ENCODE measurements at places on chromosomes 7 and 10.

GRCh38 chr7:80155374-80155773 is 20.7 kb downstream of the GNAI1 start:
- DNase-seq: no peak

DNA sequence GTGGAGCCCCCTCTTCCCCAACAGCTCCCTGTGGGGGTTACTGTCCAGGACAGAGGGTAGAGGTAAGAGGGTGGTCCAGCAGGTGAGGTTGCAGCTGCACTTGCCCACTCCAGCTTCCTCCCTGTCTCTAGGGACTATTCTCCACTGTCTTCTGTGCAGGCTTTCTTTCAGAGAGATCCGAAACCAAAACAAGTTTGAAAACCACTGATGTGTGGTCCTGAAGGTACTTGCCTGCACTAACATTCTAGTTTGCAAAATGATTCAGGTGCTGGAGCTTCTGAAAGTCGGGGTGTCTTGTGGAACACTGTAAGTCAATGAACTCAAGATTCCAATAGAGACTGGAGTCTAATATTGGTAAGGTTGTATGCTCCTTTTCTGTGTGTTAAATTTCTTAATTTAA is 63.1 kb downstream of the BLNK start:
- no peak for DNase-seq

GRCh38 chr10:3425716-3426115 is 253.1 kb upstream of the PITRM1 start:
- DNase-seq: no peak

DNA sequence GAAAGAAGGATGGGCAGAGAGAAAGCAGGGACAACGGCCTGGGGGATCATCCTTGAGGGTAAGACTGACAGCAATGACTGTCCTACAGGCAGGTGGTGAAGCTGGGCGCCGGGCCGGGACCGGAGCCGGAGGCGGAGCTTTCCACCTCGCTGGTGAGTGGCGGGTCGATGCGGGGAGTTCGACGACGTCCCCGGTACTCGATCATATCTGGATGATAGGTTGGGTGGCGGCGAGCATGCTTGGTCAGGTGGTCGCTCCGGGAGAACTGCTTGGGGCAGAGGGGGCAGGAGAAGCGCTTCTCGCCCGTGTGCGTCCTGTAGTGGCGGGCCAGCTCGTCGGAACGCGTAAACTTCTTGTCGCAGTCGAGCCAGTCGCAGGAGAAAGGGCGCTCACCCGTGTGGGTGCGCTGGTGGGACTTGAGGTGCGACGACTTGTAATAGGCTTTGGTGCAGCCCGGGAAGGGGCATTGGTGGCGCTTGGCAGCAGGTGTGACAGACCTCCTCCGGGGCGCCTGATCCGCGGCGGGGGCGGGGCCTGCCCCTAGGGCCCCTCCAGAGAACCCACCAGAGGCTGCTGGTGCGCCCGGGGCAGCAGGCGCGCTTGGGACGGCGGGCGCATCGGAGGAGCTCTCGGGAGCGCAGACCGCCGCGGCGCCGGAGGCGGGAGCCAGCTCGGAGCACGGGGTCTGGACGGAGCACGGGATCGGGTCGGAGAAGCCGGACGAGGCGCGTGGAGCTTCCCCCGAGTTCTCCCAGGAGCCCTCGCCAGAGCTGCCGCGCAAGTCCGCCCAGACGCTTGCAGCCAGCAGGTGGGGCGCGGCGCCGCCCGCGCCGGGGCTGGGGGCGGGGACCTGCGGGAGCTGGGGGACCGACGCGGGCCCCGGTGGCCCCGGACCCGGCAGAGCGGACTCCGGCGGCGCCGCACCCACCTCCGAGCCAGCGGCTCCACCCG is 752 bp downstream of the KLF14 start:
- DNase-seq: no peak

- no peak for DNase-seq
These were observed 447.3 kb downstream of the SDK1 start for GRCh38 chr7:3748389-3748788.

GRCh38 chr7:82729172-82730030 is 285.8 kb upstream of the CACNA2D1 start:
- DNase-seq: no peak

GRCh38 chr7:27171637-27172314 is 2.3 kb downstream of the HOXA10 start:
- DNase-seq: peak; percentile 43

- no peak for DNase-seq
These were observed 90.2 kb upstream of the PRSS58 start for GRCh38 chr7:142348100-142348499.

DNA sequence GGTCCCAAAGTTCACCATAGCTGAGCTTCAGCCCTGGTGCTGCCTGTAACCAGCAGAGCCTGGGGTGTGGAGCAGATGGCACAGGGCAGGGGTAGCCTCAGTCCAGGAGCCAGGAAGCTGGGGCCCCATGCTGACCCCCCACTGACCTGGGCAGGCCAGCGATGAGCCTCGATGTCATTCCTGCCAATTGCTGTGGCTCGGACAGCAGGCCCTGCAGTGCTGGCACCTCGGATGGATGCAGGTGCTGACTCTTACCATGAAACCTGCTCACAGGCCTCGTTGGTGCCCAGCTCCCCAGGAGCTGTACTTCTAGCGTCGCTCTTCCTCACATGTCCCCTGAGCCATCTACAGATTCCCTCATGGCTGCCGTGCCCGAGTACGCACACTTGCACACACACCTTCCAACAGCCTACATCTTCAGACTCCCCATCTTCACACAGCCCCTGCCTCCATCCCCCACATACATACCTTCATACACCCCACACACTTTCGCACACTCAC is 46.8 kb upstream of the PCBD1 start:
- no peak for DNase-seq

- DNase-seq: no peak
These were observed 1165.7 kb upstream of the AUTS2 start for GRCh38 chr7:68432585-68432984.

DNA sequence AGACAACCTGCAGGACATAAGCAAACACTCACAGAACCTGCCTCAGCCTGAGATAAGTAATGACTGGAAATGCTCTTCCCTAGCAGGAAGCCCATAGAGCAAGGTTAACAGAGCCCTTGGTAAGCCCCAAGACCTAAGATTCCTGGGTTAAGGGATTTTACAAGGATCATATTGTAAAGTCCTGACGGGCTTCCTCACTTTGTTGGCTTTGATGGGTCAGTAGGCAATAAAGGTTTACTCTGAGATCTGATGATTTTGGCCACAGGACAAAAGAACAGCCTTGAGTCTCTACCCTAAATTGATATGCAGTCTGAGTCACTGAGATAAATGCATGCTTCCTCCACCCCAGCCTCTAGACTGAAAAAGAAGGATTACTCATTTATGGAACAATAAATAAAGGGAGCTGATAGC is 270.8 kb downstream of the HTR7 start:
- peak; percentile 41 for DNase-seq

DNA sequence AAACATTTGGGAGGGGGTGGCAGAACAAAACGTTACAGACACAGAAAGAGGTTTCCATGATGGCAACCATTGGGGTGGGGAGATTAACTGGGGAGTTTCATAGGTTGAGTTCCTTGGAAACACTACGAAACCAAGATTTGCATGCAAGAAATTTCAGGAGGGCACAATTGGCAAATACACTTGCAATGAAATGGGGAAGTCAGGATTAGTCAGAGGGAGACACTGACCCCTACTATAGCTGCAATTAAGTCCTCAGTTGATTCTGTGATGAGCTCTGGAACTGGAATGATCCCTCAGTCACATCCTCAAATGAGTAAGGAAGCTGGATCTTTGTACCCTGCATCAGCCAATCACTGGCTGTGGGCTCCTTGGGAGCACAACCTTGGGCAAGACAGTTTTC is 22.1 kb downstream of the CPEB3 start:
- no peak for DNase-seq

DNA sequence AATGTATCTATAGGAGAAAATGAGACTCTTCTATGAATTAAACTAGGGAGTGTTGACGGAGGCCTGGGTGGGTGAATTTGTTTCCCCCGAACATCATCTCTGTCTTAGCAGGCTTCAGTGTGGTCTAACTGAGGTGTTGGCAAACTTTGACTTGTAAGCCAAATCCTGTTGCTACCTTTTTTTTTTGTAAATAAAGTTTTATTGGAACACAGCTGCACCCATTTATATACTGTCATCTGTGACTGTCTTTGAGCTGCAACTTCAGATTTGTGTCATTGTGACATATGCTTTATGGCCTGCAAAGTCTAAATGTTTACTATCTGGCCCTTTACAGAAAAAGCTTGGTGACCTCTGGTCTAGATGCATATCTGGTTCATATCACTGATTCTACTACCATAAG is 455.9 kb downstream of the LRMDA start:
- DNase-seq: no peak

- DNase-seq: no peak
These were observed 12.0 kb upstream of the HHEX start for GRCh38 chr10:92677708-92678107.

- DNase-seq: peak; percentile 68
These were observed 14.5 kb upstream of the CPA1 start for GRCh38 chr7:130365511-130366441.

All from HS-5 (cell line).